H9 (cell line): ENCODE measurements at places on chromosomes 5 and 9. TPM values are rescaled to one million over a fixed set of nuclear protein-coding genes. Genes with fewer than 3 reads are reported as not detected.
A peak's percentile ranks its signal among the peaks of the same experiment; 100 is the strongest.

The C5orf58 gene
- 0.90 and 1.4 TPM in 2 replicates for total RNA-seq

The IL33 gene
- total RNA-seq: not detected in 2 replicates

The LHX6 gene
- total RNA-seq: 1.6 and 1.8 TPM in 2 replicates

The PCDHB13 gene
- total RNA-seq: 1.5 and 1.7 TPM in 2 replicates

DNA sequence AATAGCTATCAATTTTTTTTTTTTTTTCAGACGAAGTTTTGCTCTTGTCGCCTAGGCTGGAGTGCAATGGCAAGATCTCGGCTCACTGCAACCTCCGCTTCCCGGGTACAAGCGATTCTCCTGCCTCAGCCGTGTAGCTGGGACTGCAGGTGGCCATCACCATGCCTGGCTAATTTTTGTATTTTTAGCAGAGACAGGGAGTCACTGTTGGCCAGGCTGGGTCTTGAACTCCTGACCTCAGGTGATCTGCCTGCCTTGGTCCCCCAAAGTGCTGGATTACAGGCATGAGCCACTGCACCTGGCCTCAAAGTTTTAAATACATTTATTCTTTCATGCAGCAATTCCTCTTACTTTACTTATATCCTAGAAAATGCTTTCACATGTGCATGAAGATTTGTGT, 17.6 kb downstream of the TRIM14 start:
- no peak overlapping the region for H3K27ac ChIP-seq
- no peaks in the 10 kb centered on the region; the same call in 1 of the 2 replicates for H3K4me1 ChIP-seq
- H3K4me3 ChIP-seq: no peak overlapping the region
- H3K27me3 ChIP-seq: no peaks in the 10 kb centered on the region
- peaks cover 18% of the 10 kb centered on the region for H3K36me3 ChIP-seq
- no peak for DNase-seq

GRCh38 chr5:156695774-156696173, 154.3 kb upstream of the PPP1R2B start:
- H3K27ac ChIP-seq: no peak overlapping the region
- 0 out of 2 replicates have a peak, but pooled peaks cover 3% of the 10 kb centered on the region for H3K4me1 ChIP-seq
- DNase-seq: no peak
- H3K27me3 ChIP-seq: no peaks in the 10 kb centered on the region
- no peaks in the 10 kb centered on the region for H3K36me3 ChIP-seq
- no peak overlapping the region for H3K4me3 ChIP-seq

DNA sequence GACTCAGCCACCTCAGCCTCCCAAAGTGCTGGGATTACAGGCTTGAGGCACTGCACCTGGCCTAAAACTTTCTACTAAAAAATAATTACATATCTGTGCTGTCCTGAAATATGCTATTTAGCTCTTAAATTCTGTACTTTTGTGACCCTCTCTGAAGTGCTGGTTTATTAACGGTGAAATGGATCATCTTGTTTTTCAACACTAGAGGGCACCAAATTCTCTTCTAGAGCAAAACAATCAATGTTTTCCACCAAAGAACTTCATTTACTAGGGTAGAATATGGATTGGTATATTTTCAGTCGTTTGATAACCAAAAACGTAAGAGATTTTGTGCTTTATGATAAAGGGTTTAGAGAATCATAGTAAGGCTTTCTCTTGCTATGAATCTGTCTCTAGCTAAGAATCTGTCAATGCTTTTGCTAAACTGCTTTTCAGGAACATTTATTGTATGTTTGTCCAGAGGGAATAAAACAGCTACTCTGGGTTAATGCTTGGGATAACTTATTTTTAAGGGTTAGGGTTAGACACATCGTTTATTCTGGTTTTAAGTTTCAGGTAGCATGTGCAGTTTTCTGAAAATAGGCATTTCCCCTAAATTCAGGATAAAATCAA, 63.6 kb downstream of the RNF180 start:
- H3K27ac ChIP-seq: no peak overlapping the region
- H3K27me3 ChIP-seq: no peaks in the 10 kb centered on the region
- no peak overlapping the region for H3K4me3 ChIP-seq

DNA sequence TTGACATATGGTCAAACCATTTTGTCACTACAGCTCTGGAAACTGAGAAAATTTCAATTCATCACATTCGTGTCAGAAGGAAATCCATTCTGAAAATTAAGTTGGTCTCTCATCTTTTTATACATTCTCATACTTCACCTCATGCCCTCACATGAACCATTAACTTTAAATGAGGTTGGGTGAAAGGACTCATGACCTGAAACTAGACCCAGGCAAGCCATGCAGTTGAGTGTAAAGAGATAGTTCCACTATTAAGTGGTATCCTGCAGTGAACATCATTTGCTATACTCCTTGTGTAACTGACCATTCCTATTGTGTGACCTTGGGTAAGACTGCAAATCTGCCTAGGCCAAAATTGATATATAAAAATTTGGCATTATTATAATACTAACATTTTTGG, 299.6 kb upstream of the GRIN3A start:
- no peak overlapping the region for H3K27ac ChIP-seq
- no peaks in the 10 kb centered on the region for H3K4me1 ChIP-seq
- DNase-seq: no peak
- no peak overlapping the region for H3K4me3 ChIP-seq

- DNase-seq: no peak
- H3K27me3 ChIP-seq: no peaks in the 10 kb centered on the region
- no peaks in the 10 kb centered on the region for H3K36me3 ChIP-seq
- no peaks in the 10 kb centered on the region; the same call in 1 of the 2 replicates for H3K4me1 ChIP-seq
Measured at GRCh38 chr5:13955896-13956295, 11.4 kb upstream of the DNAH5 start.

GRCh38 chr5:89213573-89213972, 330.6 kb upstream of the MEF2C start:
- no peak overlapping the region for H3K4me3 ChIP-seq
- H3K36me3 ChIP-seq: no peaks in the 10 kb centered on the region
- DNase-seq: no peak
- no peaks in the 10 kb centered on the region for H3K4me1 ChIP-seq

DNA sequence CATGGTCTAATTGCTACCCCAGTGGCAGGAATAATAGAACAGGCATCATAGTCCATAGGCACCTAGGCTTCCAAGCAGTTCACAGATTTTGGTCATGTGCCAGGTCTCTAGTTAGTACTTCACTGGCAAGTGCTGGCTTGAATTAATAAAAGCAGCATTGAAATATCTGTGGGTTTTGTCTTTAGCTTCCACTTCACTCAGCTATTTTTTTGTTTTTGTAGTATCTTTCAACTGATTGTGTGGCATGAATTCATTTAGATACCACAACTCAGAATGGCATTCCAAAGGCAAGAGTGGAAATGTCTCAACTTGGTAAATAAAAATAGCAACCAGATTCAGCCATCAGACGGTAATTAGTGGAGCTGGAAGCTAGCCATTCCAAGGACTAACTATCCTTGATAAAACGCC, 27.9 kb upstream of the ITGA2 start:
- no peak overlapping the region for H3K27ac ChIP-seq
- no peaks in the 10 kb centered on the region for H3K27me3 ChIP-seq
- H3K4me3 ChIP-seq: no peak overlapping the region
- H3K4me1 ChIP-seq: no peaks in the 10 kb centered on the region; the same call in 1 of the 2 replicates
- no peak for DNase-seq

DNA sequence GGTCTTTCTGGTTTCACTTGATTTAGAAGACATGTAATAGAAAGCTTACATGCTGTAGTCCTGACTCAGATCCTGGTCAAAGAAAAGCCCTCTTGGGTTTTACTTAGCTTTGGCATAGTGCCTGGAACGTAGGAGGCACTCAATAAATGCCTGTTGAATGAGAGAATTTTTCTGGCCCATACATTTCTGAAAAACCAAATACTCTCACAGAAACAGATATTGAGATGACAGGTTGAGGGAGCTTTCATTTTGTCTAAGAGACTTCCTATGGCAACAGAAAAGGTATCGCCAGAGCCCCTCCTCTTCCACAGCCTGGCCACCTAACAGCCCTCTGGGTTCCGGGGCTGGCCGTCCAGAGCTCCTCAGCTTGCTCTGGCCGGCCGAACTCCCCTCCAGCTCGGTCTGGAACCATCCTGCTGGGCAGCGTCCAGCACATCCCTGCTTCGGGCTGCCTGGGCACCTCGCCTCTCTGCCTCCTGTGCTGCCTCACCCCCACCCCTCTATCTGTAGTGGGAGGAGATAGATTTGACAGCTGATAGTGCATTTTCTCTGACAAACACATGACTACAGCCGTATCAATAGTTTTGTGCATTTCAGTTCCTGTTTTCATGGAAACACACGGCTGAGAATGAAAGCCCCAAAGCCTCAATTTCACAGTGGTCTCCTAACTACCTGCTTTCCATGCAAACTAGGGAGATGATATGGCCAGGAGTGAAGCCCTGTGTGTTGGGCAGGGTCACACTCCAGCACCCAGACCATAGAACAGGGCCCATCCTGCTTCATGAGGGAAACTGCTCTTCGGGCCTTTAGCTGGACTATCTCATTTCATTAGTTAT, 1.1 kb downstream of the IL4 start:
- no peak for DNase-seq
- no peaks in the 10 kb centered on the region for H3K4me1 ChIP-seq
- no peaks in the 10 kb centered on the region for H3K27me3 ChIP-seq
- H3K4me3 ChIP-seq: no peak overlapping the region
- H3K36me3 ChIP-seq: peaks cover 7% of the 10 kb centered on the region
- no peak overlapping the region for H3K27ac ChIP-seq

DNA sequence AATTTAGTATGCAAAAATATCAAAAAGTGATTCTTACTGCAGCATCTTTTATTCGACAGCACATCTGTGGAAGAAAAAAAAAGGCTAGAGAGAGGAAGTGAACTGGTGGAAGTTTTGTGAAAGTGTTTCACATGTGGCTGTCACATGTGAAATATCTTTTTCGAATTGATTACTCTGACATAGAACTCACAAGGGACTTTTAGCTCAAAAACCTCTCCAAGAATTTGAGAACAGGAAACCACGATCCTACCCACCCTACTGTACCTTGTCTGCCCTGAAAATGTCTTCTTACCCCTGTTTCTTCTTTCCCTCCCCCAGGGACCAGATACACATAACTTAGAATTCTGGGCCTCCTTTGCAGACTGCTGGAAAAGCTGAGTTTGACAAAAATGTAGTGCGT, 106.5 kb upstream of the PRRC1 start:
- no peak for DNase-seq
- no peaks in the 10 kb centered on the region for H3K27me3 ChIP-seq
- H3K36me3 ChIP-seq: peaks cover 12% of the 10 kb centered on the region
- H3K27ac ChIP-seq: no peak overlapping the region

- peaks cover 12% of the 10 kb centered on the region for H3K36me3 ChIP-seq
- DNase-seq: no peak
- H3K4me1 ChIP-seq: no peaks in the 10 kb centered on the region
- H3K4me3 ChIP-seq: no peak overlapping the region
Measured at GRCh38 chr9:102551346-102551745, 443.8 kb upstream of the CYLC2 start.

GRCh38 chr9:72038890-72039410, 21.5 kb downstream of the C9orf57 start:
- H3K36me3 ChIP-seq: no peaks in the 10 kb centered on the region
- H3K4me3 ChIP-seq: no peak overlapping the region
- DNase-seq: peak; percentile 91

DNA sequence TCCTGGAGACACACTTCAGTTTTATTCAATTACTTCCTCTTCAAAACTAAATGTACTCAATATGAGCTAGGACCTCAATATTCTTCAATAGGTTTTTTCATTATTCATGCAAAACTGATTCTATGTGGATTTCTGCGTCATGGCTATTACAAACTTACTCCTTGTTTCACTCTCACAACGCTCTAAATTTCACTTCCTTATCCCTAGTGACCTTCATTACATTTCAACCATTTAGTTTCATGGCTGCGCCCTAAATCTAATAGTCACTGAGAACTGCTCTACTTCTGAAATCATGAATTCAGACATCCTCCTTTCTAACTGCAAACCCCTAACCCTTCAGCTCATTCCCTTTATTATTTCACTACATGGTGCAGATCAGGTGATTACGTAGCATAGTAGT, 93.9 kb downstream of the SLC25A46 start:
- peaks cover 3% of the 10 kb centered on the region for H3K36me3 ChIP-seq
- H3K4me1 ChIP-seq: 0 out of 2 replicates have a peak, but pooled peaks cover 6% of the 10 kb centered on the region
- no peak overlapping the region for H3K27ac ChIP-seq

DNA sequence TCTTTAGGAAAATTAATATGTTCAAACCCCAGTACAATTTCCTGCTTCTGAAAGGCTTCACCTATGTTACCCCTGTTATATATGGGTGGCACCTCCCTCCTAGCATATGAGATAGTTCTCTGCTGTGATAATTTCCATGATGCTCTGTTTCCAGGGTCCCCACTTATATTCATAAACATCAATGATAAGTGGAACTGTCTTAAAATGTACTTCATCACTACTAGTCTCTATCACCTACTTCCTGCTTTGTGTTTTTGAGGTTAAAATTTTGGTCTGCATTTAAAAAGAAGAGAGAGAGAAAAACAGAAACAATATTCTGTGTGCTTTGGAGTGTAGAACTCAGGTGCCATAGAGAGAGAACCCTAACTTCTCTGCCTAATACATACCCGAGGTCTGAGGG, 234.7 kb downstream of the HTR1A start:
- no peak overlapping the region for H3K27ac ChIP-seq
- no peak overlapping the region for H3K4me3 ChIP-seq
- H3K27me3 ChIP-seq: no peaks in the 10 kb centered on the region
- H3K4me1 ChIP-seq: no peaks in the 10 kb centered on the region
- DNase-seq: no peak
- no peaks in the 10 kb centered on the region for H3K36me3 ChIP-seq

DNA sequence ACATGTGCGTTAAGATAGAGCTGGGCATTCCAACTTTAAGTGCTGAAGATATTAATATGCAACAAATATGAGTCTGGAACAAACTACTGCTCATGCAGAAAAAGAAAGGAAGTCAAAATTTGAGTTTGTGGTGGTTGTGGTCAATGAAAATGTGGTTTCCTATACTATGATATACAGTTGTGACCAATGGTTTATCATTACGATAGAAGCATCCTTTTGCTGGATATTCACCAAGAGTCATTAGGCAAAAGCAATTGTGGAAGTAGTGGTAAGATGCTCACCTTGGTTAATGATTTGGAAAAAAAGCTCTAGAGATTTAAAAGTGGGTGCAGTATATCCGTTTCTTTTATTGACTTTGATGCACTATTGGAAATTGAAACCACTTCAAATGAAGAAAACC, 1007.0 kb downstream of the NR2F1-AS1 start:
- H3K4me3 ChIP-seq: no peak overlapping the region
- H3K4me1 ChIP-seq: no peaks in the 10 kb centered on the region

DNA sequence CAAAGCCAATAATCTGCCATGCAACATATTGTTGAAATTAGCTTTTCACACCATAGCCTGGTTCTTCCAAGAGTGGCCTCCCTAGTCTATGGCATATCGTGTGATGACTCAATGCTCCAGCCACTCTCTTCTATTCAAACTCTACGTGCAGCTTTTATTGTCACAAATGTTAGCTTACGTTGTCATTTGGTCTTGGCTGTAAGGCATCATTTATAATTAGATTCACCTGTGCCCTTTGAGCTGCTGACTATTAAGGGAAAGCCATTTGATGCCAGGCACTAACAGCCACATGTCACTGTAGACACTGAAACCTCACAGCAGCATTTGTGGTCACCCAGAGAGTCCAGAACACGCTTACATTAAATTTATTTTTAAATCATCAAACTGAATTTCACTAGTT, 66.8 kb downstream of the APBA1 start:
- H3K4me3 ChIP-seq: no peak overlapping the region
- no peak overlapping the region for H3K27ac ChIP-seq
- H3K36me3 ChIP-seq: no peaks in the 10 kb centered on the region

- no peaks in the 10 kb centered on the region; the same call in 1 of the 2 replicates for H3K4me1 ChIP-seq
- no peaks in the 10 kb centered on the region for H3K27me3 ChIP-seq
- H3K27ac ChIP-seq: no peak overlapping the region
- no peak for DNase-seq
- peaks cover 4% of the 10 kb centered on the region; the same call in 2 of the 3 replicates for H3K36me3 ChIP-seq
Measured at GRCh38 chr9:30846651-30847050, 1537.8 kb upstream of the ACO1 start.
